ENCODE measurements at places on chromosomes 16 and 17.

DNA sequence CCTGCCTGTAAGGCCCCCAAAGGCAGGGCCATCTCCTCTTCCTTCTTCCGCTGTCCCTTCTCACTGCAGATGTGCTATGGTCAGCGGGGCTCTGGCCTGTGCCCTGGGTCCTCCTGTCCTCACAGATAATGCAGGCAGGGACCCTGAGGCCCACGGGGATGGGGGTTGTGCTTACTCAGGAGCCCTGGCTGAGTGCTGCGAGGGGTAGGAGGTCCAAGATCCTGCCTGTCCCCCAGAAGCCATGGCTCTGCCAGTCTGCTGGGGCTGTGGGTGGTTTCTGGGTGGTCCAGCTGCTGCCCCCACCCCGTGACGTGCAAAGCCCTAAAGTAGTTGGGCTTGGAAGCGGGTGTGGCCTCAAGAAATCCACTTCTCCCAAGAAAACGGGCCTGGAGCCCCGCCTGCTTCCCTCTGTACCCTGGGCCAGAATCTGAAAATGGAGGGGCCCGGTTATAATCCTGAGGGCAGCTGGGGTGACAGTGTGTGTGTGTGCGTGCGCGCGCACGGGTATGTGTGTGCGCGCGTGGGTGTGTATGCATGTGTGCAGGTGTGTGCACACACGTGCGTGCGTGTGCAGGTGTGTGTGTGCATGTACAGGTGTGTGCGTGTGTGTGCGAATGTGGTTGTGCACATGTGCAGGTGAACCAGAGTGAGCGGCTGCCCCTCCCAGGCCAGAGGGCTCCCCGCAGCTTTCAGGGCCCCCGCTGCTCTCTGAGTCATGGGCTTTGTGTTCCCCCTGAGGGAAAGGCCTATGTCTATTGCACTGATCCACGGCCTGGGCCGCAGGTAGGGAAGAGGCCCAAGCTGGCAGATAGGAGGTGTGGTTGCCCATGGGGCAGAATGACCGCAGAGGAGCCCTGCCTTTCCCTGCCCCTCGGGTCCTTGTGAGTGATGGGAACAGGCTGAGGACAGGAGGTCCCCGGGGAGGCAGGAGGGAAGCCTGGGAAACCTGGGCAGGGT is 13.8 kb downstream of the SPNS2 start:
- DNase-seq: no peak

DNA sequence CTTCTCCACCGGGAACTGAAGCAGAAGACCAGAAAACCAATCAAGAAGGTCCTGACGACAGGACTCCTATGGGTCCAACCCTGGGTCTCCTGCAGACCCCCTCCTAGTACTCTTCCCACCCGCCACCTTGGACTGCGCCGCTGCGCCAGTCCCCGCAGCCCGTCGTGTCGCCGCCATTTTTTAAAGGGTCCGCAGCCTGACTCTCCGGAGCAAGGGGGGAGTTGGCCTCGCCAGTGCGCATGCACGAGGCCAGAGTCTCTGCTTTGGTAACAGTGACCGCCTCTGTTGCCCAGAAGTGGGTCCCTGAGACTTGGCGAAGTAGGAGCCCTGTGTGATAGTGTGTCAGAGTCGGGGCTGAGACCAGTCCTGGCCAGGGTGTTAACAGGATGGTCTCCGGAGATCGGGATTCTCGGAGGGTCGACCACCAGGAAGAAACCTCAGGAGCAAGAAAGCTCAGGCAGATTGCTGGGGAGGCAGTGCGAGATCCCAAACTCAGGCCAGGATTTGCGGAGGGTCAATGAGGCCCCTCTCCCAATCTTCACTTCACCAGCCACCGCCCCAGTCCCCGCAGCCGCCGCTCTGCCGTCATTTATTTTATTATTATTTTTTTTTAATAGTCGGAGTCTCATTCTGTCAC is 612.5 kb downstream of the KCNJ18 start:
- DNase-seq: no peak

GRCh38 chr17:44787271-44787940 is 28.6 kb downstream of the ADAM11 start:
- DNase-seq: no peak

DNA sequence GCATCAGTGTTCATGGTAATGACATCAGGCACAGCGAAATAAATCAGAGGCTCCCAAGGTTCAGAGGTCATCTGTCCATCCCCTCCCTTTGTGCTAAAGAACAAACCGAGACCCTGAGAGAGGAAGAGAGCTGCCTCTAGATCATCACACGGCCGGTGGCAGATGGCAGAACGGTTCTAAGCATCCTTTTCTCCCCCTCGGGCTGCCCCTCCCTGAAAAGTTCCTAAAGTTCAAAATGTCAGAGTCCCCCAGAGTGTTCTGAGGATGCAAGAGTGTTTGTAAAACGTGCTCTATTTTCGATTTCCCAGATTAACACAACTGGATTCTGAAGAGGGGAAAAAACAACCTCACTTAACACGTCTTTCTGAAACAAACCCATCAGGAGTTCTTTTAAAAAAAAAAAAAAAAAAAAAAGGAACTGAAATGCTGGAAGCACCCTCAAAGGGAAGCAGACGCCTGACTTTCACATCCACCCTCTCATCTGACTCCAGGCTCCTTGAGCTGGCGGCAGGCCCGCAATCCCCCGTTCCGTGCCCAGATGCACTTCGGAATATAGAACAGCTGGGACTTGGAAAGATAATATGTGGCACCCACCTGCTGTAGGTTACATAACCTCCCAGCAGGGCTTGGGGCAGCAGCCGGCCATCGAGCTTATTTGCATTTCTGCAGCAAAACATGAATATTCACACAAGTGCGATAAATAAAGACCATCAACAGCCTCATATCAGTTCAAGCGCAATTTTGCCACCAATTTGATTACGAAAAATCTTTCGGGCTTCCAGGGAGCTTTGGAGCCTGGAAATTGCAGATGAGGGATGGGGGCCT is 115.5 kb upstream of the SMURF2 start:
- no peak for DNase-seq

DNA sequence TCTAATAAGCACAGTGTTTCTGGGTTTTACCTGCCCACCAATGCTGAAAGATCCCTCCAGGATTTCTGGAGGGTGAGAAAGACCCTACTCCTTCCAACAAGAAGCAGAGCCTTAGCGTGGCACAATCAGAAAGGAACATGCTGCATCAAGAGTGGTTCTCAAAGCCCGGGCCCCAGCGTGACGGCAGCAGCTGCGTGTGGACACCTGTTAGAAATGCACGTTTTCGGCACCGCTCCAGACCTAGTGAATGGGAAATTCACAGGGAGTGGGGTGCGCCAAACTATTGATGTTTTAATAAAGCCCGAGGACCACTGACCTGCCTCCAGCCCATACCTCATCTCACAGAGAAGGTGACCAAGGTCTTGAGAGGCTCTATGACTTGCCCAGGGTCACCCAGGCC is 55.8 kb downstream of the PECAM1 start:
- no peak for DNase-seq
